ENCODE measurements at places on chromosomes 7 and 10.

- no peak for DNase-seq
Measured at GRCh38 chr7:31101544-31101943, 49.4 kb downstream of the ADCYAP1R1 start.

GRCh38 chr10:90328896-90329295, 528.9 kb downstream of the HTR7 start:
- DNase-seq = no peak

- DNase-seq = no peak
Measured at GRCh38 chr7:41005374-41005901, 697.5 kb downstream of the INHBA start.

- no peak for DNase-seq
Measured at GRCh38 chr10:78565841-78566240, 502.9 kb upstream of the ZMIZ1 start.

GRCh38 chr7:96084881-96085553, 236.9 kb downstream of the SLC25A13 start:
- DNase-seq = no peak

- DNase-seq = no peak
Measured at GRCh38 chr7:144384555-144385245, 18.8 kb downstream of the NOBOX start.

DNA sequence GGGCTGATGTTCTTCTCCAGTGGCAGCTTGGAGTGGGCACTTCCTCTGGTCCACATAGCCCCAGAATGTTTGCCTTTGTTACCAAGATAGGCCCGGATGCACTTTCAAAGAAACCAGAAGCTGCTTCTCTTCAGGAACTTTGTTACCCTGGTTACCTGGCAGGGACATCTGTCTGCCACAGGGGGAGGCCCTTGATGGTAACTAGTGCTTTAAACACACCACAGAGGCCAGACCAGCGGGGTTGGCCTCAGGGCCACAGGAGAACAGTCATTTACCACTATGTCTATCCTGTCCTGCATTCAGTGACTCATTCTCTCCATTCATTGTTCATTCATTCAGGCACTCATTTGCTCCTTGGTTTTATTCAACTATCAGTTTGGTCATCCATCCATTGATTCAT, 11.9 kb upstream of the PLEKHA1 start:
- no peak for DNase-seq

GRCh38 chr7:133051066-133051465, 30.8 kb downstream of the CHCHD3 start:
- no peak for DNase-seq

DNA sequence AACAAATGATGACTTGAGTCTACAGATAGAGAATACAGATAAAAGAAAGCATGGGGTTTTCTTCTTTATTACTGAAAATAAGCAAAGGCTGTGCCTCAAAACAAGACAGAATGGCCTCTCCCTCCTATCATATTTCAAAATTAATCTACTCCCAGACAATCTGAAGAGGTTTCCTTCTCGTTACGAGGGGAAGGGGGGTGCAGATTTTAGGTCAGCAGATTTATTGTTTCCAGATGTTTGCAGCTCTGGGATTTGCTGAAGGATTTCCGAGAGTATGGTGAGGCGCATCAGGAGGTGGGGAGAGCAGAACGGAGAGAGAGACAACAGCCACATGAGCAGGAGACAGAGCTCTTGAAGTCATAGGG, 89.8 kb downstream of the KIAA1549 start:
- DNase-seq = no peak

GRCh38 chr7:44867073-44867995, 18.0 kb downstream of the PURB start:
- DNase-seq = no peak

DNA sequence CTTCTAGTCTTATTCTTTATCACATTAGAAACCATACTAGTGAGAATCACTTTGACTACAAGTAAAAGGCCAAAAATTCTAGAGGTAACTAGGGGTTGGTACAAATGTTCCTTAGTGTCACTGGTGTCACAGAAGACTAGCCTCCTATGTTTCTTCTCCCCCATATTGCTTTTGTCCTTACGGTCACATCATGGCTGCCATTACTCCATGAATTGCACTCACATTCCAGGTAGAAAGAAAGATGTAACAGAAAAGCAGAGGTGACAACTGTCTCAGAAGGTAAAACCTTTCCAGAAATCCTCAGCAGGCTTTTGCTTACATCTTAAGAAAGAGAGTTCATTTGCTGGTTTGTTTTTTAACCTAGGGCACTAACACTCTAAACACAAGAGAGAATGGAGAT, 42.9 kb downstream of the USP6NL start:
- no peak for DNase-seq

DNA sequence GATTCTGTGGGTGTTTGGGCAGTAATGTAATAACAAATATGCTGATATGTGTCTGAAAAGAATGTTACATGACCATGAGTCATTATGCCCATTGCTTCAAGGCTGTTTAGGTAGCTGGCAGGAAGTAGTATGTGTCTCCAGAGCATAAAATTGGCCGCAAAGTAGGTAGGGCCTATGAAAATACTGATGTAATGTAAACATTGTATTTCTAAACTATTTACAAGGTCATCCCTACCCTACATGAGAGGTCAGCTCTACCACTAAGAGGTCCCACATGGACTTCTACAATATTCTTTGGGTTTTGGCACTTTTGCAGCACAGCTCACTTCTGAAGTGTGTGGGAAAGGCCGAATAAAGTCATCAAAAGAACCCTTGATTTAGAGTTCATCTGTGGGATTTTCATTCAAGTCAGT, 301.9 kb downstream of the AHR start:
- DNase-seq = no peak

DNA sequence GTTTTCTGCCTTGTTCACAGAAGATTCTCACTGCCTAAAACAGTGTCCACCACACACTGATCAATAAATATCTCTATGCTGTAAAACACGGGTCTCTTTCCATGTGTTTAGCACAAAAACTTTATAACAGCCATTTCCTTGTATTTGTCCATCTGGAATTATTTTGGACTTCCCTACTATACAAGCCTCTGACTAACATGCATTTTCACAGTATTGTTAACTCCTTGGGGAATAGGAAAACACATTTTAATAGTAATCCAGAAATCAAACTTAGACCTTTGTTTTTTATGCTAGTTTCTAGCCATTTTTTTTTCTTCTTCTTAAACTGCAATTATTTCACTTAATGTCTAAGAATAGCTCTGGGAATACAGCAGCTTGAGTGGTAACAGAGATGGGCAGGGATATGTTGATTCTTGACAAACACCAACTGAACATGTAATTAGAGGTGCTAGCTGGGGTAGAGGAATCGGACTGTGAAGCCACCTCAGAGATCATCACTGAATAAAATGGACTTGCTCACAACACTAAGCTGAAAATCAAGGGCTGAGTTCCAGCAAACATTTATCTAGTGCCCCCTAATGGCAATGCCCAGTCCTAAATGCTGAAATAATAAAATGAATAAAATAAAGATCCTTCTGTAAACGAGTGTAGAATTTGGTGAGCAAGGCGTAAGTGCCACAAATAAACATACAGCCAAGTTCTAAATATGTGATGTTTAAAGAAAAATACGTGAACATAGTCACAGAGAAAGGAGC, 593.1 kb downstream of the SORCS1 start:
- DNase-seq = no peak

DNA sequence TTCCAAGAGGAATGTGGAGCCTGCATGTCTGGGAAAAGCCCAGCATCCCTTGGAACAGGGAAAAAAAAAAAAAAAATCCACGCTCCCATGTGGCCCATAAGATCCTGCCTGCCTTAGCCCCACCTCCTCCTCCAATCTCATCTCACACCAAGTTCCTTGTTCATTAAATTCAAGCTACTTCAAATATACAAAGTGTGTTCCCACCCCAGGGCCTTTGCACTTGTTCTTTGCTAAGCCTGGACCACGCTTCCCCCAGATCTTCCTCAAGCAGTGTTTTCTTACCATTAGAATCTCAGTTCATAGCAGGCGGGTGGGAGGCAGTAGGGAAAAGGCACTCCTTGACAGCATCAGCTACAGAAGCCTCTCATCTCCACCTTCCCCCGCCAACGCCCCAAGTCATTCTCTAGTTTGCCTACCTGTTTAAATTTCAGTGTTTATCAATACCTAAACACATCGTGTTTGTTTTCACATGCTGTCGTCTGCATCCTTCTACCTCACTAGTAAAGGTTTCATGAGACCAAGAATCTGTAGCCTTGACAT, 262.8 kb downstream of the FGFR2 start:
- DNase-seq = no peak

DNA sequence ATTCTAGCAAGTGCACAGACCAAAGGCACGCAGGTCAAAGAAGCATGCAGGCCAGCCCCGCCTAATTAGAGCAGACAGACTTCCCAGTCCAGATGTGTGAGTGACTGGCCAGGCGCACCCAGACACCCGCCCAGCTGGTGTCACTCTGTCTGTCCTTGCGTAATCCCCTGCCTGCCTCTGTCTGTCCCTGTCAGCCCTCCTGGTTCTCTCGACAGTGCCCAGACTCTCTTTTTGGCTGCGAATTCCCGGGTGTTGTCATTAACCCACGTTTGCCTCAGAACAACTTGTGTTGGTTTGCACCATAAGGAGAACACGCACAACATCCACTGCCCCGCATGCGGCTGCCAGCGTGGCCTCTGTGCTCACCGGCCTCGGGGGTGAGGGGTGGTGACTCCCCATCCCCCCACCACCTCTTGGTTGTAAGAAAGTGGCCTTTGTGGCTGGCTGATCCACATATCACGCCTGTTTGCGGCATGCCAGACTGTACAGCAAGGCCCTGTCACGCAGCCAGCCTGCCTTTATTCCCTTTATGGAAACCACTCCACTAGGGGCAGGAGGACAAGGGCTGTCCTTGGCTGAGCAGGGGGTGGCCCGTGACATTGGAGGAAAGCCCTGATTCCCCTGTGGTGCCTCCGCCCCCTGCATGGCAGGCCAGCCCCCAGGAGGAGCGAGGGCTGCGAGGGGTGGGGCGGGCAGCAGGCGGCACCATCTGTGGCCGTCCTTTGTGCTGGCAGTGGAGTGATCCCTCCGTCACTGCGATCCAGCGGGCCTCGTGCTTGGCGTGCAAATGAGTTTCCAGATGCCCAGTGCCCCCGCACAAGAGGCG, 72.8 kb upstream of the PPIF start:
- no peak for DNase-seq

DNA sequence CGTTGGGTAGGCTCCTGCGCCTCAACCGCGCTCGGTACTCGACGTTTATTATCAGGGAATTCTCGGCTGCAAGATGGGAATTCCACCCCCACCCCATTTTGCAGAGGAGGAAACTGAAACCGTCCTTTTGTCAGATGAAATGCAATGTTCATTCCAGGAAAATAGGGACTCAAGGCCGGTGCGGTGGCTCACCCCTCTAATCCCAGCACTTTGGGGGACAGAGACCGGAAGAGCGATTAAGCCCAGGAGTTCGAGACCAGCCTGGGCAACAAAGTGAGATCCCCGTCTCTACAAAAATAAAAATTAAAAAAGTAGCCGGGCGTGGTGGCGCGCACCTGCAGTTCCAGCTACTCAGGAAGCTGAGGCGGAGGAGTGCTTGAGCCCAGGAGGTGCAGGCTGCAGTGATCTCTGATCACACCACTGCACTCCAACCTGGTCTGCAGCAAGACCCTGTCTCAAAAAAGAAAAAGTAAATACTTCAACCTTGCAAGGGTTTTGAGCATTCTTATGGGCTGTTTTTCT, 720 bp upstream of the RFC2 start:
- DNase-seq = no peak

GRCh38 chr7:149816267-149816751, 21.9 kb upstream of the ZNF862 start:
- DNase-seq = no peak

- no peak for DNase-seq
Measured at GRCh38 chr10:77231884-77232610, 405.6 kb downstream of the KCNMA1 start.

- no peak for DNase-seq
Measured at GRCh38 chr7:100539436-100540006, 518 bp downstream of the AGFG2 start.

- no peak for DNase-seq
Measured at GRCh38 chr7:110909117-110909516, 181.8 kb upstream of the LRRN3 start.

- DNase-seq = no peak
Measured at GRCh38 chr10:85651497-85651882, 715.1 kb downstream of the GRID1 start.

DNA sequence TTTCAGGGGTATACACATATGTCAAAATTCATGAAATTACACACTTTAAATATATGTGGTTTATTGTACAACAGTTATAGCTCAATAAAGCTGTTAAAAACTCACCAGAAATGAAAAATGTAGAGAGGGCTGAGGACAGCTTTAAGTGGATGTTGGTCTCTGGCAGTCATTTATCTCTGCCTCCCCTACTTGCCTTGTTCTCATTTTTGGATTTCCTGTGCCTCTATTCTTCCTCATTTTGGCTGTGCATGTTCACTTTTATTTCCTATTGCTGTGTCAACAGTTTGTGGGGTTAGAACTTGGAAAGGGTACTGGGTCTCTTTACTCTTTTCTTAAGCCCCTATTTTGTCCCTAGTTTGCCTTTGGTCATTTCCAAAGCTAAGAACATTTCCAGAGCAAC, 18.6 kb upstream of the MEST start:
- DNase-seq = no peak

DNA sequence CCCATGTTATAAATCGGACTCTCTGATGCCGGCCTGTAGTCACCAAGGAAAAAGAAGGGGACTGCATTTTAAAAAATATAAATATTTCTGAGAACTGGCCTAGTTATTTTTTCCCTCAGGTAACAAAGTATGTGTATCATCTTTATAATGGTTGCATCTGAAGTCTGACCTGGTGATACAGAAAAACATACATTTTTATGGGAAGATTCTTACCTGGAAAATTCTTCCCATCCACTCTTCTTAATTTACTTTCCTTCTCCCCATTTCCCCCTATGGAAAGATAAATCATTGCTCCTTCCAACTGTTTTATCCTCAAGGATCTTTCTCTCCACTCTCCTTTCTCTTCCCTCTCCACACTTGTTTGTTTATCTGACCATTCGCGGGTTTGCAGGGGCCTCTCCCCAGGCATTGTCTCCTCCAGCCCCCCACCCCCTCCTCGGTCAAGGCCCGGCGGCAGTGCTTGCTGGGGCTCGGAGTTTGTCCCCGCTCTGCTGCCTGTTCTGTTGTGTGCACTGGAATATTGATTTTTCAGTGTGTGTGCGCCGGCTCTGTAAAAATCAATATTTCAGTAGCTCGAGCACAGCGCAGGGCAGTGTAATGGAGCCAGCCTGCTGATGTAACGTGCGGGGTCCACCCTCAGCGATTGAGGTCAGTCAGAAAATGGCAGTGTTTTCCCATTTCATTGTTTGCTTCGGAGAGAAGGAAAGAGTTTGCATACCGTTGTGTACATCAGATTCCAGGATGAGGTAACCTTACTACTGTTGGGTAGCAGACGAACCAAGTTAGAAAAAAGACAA, 199.5 kb upstream of the NFE2L3 start:
- DNase-seq = no peak

- DNase-seq = no peak
Measured at GRCh38 chr10:47094126-47094525, 182.9 kb downstream of the PTPN20 start.
